ENCODE measurements at places on chromosomes 5 and 9. TPM values are rescaled to one million over a fixed set of nuclear protein-coding genes. Genes with fewer than 3 reads are reported as not detected.

GRCh38 chr9:84819491-84819991 is 150.0 kb downstream of the NTRK2 start:
- DNase-seq: no peak

FAM78A gene
- total RNA-seq: 1.3 TPM

CDK9 gene
- total RNA-seq: 47.5 TPM

HACD4 gene
- 4.3 TPM for total RNA-seq
